ENCODE measurements at places on chromosomes 6 and 20.

DNA sequence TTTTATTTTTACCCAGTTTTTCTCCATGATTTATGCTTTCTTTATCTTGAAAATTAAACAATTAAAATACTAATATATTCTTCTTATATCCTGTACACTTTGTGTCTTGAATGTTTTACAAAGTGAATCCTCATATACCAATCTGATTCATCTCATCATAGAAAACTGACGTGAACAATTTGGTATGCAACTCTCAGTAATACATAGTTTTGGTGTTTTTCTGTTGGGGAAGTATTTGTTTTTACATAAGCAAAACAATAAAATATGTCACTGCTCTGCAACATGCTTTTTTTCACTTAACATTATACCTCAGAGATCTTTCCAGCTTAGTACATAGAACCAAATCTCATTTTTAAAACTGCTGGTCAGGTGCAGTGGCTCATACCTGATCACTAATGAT is 14.7 kb downstream of the DNAAF9 start:
- no peak for DNase-seq

DNA sequence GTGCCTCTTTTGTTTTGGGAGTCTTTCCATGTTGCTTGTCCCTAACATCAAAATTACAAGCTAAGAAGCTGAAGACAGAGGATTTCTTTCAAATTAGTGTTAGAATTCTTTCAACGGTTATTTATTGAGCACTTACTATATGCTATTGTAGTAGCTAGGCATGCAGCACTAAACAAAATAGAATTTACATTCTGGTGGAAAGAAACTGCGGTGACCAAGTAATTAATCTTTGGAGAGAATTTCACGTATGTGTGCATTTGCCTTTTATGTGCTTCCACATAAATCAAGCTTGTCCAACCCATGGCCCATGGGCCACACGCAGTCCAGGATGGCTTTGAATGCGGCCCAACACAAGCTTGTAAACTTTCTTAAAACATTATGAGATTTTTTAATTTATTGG is 33.0 kb upstream of the DUSP22 start:
- no peak for DNase-seq

GRCh38 chr6:154378518-154378917 is 21.9 kb upstream of the IPCEF1 start:
- DNase-seq: no peak

GRCh38 chr6:33815854-33816253 is 12.1 kb upstream of the MLN start:
- no peak for DNase-seq

- no peak for DNase-seq
Observed at GRCh38 chr6:15351631-15352030, 105.8 kb downstream of the JARID2 start.

DNA sequence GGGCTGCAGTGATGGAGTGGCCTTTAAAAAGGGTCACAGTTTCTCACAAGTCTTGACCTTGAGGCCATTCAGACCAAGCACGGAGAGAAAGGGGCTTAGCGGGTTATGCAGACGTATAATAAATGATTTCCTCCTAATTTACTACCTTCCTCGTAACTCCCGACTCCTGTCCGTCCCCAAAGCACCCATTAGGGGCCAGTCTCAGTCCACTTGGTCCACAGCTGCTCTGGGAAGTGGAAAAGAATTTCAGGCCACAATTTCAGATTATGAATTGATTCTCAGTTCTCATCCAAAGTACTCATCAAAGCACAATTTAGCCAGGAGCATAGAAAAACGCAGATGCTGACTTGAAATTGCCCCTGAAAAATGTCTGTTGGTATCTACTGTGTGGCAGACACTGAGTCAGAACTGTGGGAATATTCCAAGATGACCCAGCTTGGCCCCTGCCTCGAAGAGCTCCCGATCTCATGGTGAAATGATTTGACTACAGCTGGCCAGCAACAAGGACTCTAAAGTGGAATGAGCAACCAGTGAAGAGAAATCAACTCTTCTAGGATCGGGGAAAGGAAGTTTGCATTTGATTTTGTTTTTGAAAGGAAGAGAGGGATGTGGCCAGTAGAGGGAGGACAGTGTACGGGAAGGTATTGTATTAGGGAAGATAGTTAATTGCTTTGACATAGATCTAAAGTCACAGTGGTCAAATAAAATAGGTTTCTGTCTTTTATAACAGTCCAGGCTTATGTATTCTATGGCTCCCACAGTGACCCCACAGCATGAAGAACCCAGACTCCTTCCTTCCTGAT is 15.2 kb upstream of the STK35 start:
- no peak for DNase-seq

DNA sequence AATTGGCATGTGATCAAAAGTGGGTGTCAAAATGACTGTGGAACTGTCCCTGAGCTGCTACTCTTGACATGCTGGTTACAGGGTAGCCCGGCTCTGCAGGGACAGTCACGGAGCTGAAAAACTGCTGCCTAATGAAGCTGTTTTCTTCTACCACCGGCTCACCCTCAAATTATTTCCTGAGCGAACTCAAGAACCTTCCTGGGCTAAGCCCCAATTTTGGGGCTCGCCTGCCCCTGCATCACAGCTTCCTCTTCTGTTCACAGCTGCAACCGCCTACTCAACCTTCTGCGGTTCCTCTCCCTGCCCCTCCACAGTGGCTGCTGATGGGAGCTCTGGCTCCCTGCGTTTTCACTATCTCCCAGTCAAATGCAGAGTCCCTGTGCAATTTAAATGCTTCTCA is 110.8 kb upstream of the MLN start:
- DNase-seq: peak; percentile 62

- DNase-seq: no peak
Observed at GRCh38 chr6:128233531-128233930, 286.9 kb downstream of the PTPRK start.

DNA sequence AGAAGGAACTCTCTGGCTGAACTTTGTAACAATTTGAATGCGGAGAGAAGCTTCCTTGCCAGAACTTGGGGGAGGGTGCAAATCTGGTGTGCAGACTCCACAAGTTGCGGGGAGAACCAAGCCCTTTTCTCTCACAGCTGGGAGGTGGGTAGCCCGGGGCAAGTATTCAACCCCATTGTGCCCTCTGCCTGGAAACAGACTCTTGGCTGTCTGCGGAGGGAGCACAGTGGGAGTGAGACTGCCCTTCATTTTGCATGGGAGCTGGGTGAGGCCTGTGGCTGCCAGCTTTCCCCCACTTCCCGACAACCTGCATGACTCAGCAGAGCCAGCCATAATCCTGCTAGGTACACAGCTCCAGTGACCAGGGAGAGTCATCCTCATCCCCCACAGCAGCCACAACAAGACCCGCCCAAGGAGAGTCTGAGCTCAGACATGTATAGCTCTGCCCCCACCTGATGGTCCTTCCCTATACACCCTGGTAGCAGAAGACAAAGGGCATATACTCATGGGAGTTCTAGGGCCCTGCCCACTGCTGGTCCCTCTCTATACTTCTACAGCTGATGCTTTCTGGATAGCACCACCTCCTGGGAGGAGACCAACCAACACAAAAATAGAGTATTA is 29.4 kb upstream of the TPD52L1 start:
- DNase-seq: no peak

- no peak for DNase-seq
Observed at GRCh38 chr20:57633945-57634491, 13.8 kb upstream of the ZBP1 start.

DNA sequence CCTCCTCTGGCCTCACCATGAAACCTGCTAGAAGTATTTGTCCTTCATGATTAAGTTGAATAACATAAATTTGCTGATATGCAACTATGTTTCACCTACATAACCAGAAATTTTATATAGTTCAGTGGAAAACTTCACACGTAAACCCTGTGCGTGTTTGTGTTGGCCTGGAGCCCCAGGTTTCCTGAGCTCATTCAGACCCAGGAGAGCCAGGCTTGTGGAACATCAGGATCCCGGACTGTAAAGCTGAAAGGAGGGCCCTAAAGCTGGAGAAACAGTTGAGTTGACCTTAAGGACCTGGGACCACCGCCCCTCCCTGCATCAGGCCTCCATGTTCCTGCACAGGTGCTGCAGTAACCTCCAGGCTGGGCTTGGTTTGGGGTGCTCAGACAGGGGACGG is 3.1 kb upstream of the SPATS1 start:
- DNase-seq: no peak

- DNase-seq: no peak
Observed at GRCh38 chr20:62406635-62407176, 379 bp downstream of the CABLES2 start.

DNA sequence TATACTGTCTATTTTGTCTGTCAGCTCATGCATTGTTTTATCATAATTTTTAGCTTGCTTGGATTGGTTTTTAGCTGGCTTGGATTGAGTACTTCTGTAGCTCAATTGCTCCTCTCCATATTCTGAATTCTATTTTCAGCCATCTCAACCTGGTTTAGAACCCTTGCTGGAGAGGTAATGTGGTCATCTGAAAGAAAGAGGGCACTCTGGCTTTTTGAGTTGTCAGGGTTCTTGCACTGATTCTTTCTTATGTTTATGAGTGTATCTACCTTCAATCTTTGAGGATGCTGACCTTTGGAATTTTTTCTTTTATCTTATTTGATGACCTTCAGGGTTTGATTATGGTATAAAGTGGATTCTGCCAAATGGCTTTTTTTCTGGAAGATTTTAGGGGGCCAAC is 632.7 kb upstream of the ID4 start:
- DNase-seq: no peak

DNA sequence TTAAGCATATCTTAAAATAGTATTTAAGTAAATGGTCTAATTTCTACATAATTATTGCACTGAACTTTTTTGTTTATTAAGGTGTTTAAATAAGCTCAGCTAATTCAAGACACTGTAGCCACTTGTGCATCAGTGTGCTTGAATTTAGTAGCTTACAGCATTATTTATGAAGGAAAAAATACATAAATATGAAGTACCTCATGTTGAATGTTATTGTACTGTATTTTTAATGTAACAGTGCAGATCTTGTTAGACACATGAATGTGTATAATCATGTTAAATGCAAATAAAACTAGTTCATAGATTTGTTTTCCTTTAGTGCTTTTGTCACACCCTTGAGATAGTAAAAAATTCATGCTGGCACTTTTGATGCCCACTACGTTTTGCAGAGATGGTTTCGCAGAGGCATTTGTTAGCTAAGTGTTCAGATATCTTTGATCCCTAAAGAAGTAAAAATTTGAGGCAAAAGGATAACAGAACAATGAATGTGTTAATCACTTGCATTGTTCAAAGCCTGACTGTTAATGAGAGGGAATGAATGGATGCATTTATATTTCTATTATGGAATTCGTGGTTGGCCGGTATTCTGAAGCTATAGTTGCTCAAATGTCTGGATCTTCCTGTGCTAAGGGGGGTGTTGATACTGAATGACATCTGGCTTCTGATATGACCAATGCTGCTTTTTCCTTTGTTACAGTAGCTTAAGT is 8.8 kb downstream of the BTBD3 start:
- no peak for DNase-seq

DNA sequence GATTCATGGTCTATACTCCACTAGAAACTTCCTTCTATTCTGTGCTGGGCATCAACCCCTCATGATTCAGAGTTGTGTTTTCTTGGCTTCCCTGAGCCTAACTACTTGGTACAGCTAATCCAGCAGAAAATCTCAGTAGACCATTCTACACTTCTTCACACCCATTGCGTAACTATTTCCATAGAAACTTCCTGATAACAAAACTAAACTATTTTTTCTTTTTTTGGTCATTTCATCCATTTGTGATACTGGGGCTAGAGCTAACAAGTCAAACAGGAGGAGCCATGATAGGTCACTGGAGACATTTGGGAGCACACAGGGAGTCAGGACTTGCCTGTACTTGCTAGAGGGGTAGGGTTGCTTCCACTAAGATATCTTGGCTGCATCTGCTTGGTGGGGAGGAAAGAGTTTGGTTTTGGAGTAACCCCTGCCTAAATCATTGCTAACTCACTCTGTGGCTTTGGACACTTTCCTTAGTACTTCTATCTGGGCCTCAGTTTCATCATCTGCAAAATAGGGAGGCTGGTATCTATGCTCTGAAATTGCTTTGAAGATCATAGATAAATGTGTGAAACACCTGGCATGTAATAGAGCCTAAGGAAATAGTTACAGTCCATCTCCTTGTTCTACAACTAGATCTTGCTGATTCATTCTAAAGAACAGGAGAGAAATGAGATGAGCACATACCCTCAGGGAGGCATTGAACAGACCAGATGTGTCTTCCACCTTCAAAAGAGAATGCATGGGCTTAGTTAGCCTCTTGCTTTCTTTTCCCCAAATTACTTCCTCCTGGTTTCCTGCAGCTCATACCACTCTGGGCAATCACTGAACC is 127.9 kb upstream of the ADGRF1 start:
- DNase-seq: no peak

DNA sequence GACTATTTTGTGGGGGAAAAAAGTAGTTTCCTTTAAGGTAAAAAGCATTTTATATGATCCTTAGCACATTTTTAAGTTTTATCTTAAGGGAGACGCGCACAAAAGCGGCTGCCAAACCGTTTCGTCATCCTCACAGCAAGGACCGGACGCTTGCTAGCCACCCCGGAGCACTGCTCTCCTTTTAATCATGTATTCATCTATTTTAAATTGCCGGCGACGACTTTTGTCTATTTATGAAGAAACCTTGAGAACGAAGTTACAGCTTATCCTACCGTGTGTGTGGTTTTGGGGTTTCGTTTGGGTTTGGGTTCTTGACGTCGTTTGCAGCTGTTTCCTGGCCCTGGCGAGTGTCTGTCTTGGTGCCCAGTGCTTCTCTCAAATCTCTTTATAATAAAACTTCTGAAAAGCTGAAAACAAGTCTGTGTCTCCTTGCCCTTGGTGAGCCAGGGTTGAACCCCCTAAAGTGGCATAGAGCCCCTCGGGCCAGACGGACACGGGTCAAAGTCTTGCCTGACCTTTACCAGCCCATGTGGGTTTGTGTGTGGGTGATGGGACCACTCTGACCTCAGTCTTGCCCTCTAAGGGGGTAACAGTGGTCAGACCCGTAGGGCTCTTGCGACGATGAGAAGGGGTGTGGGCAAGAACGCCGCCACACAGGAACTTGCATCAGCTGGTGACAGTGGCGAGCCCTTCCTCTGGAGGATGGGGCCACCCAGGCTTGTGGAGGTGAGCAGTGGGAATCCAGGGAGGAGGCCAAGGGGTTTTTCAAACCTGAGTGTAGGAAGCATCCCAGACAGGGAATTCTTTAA is 117.6 kb downstream of the JPH2 start:
- peak; percentile 14 for DNase-seq

- no peak for DNase-seq
Observed at GRCh38 chr6:147660334-147661311, 152.1 kb downstream of the SAMD5 start.

DNA sequence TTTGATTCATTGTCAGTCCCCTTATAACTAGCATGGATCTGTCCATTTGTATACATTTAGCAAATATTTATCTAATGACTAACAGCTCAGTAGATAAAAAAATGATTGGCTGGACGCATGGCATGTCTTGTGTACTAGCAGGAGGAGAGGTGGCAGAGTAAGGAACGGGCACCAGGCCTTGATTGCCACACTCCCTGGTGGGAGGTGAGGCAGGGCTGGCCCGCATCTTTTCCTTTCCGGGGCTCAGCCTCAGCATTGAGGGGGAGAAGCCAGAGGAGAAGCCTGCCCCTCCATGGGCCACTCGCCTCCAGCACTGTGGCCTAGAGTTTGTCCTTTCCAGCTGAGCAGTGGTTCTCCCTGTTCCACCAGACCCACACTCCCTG is 84.9 kb upstream of the TMEM181 start:
- DNase-seq: no peak

GRCh38 chr6:166997768-166998255 is 1.4 kb upstream of the CEP43 start:
- DNase-seq: peak; percentile 49

Measured in KG1 (cell line).